DND-41 (cell line): ENCODE measurements at places on chromosomes 7 and 10.

DNA sequence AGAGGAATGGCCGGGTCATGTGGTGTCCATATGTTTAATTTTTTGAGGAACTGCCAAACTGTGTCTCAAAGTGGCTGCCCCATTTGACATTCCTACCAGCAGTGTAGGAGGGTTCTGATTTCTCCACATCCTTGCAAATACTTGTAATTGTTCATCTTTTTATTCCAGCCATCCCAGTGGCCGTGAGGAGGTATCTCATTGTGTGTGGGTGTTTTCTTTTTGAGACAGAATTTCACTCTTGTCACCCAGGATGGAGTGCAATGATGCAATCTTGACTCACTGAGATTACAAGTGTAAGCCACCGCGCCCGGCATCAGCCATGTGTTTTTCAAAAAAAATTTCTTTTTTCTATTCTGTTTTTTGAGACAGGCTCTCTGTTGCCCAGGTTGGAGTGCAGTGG, 38.7 kb upstream of the DLG5 start:
- no peak for DNase-seq

- no peak for DNase-seq
Observed at GRCh38 chr10:34696423-34696822, 118.7 kb downstream of the PARD3 start.

- DNase-seq = no peak
Observed at GRCh38 chr10:72455889-72456595, 101.3 kb upstream of the DNAJB12 start.

GRCh38 chr7:13908667-13909397, 80.6 kb downstream of the ETV1 start:
- peak; percentile 55 for DNase-seq

GRCh38 chr7:75649462-75649861, 89.3 kb downstream of the HIP1 start:
- no peak for DNase-seq

- DNase-seq = no peak
Observed at GRCh38 chr7:80932536-80932935, 13.7 kb upstream of the SEMA3C start.

- DNase-seq = no peak
Observed at GRCh38 chr10:78896159-78896928, 172.4 kb upstream of the ZMIZ1 start.
